Activated CD4-positive, alpha-beta T cell treated with anti-CD3 and anti-CD28 coated beads for 4 hours (primary cell): ENCODE measurements at places on chromosomes 3 and 15.

DNA sequence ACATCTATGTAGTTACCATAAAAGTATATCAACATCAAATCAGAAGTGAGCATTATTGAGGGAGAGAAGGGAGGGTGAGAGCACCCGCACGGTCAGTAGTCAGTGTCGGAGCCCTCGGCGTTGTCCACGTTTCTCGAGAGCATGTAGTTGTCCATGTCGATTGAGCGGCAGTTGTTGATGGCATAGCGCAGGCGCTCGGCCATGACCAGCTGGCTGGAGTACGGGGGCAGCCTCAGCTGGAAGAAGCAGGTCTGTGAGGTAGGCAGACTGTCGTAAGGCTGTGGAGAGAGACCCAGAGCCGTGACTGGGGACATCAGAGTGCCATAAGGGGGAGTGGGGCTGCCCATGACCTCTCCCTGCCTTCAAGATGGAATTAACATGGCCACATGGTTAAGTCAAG lies 11.8 kb downstream of the FBXL22 start:
- DNase-seq: no peak

DNA sequence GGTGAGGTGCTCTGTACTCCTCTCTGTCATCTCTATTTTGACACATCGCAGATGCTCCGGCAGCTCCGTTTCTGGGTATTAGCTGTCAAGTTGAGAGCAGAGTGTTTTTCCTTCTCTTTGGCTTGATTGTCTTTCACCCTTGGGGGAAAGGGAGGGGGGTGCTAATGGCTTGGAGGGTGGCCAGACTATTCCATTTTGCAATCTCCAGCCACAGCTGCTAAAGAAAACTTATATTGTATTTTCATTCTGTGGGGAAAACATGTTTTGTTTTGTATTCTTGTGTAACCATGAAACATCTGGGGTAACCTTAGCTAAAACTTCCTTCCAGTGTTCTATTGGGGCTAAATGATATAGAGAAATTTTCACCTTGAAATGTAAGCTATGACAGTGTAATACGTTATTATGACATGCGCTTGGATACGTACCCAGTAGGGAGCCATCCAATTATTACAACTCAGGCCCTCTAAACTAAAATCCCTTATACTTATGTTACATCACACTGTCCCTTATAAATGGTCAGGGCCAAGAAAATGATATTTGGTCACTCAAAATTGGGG lies 14.0 kb upstream of the LARP6 start:
- no peak for DNase-seq

DNA sequence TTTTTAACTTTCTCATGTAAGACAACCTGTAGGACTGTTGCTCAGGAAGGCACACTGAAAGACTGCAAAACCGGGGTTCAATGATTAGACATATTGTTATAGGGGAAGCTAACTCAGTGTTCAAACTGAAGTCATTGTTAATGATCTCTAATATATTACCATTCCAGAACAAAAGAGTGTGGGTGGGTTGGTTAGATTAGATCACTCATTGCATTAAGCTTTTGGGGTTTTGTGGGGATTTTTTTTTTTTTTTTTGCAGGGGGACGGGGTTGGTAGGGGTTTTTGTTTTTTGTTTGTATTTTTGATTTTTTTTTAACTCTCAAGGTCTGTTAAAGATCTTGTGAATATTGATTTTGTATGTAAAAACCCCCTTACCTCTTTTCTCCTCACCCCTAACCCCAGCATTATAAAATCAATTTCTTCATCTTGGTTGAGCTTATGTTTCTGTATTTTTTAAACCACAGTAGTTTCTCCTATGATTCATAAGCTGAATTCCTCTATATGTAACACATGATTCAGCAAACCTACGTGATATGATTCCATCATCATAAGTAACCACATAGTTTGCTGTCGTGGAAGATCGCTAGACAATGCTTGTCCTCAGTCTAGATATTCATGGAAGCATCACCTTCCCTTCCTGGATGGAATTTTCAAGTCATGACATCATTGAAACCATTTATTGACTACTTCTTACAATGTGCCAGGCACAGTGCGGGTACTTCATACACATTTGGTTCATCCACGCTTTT lies 544.1 kb upstream of the MDFIC2 start:
- no peak for DNase-seq

- no peak for DNase-seq
Measured at GRCh38 chr15:29032751-29033150, 147.0 kb downstream of the APBA2 start.

DNA sequence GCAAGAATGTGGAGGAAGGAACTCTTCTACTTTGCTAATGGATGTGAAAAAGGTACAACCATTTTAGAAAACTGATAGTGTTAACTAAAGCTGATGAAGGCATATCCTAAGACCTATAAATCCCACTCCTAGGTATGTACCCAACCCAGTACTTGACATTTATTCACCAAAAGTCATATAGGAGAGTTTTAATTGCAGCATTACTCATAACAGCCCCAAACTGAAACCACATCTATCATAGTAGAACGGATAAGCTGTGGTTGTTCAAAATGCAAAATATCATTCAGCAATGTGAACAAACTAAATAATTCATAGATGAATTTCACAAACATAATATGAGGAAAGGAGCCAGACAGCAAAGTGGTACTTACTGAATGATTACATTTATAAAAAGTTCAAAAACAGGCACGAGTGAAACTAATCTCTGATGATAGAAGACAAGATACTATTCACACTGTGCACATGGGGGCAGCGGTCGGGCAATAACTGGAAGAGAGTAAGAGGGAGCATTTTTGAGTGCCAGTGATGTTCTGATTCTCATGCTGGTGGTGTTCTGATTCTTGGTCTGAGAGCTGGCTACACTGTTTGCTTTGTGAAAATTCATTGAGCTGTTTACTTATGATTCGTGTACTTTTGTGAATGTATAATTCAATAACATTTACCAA lies 34.3 kb downstream of the GOLIM4 start:
- DNase-seq: no peak

GRCh38 chr3:88678747-88679146 lies 428.7 kb upstream of the EPHA3 start:
- DNase-seq: no peak

DNA sequence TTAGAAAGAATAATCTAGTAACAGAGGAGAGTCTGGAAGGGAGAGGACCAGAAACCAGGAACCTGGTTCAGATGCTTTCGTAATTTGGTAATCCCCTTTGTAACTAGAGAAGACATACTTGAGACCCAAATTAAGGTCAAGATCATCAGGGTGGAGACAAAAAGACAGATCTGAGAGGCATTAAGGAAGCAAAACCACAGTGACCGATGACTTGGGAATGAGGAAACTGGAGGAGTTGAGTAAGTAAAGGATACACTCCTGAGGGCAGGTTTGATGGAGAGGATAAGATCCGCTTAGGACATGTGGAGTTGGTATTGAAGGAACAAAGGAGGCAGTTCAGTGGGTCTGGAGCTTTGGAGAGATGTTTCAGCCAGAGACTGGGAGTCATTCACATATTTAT lies 23.6 kb upstream of the BCL2A1 start:
- DNase-seq: no peak

GRCh38 chr3:123489400-123490004 lies 40.6 kb upstream of the ADCY5 start:
- DNase-seq: no peak

DNA sequence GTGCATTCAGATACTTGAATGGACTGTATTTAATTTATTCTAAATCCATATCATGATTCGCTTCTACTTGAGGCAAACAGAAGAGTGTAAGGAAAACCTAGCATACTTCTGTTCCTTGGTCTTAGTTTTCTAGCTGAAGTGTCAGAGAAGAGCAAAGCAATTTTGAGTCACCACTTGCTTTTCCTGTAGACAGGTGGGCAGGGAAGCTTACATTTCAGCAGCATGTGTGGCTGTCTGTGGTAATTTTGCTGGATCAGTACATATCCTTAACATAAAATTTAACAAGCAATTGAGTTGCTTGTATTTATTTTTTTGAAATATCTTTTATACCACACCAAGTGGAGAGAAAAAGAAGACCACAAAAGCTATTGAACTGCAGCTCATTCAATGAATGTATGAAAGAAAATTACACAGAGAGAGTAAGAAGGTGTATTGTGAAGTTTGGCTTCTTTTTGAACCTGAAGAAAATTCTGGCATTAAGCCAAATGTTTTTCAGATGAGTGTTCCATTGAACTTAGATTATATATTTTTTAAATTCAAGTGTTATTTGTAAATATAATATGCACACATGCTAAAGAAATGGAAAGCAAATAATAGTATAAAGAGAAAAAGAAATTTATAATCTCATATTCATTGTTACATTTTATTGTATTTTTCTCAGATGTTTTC lies 747.6 kb downstream of the NAALADL2 start:
- DNase-seq: no peak

- DNase-seq: no peak
Measured at GRCh38 chr15:53036641-53037040, 246.5 kb upstream of the ONECUT1 start.

GRCh38 chr3:188974856-188975599 lies 196.7 kb upstream of the TPRG1 start:
- DNase-seq: no peak

GRCh38 chr3:79012946-79013362 lies 754.8 kb downstream of the ROBO1 start:
- no peak for DNase-seq

DNA sequence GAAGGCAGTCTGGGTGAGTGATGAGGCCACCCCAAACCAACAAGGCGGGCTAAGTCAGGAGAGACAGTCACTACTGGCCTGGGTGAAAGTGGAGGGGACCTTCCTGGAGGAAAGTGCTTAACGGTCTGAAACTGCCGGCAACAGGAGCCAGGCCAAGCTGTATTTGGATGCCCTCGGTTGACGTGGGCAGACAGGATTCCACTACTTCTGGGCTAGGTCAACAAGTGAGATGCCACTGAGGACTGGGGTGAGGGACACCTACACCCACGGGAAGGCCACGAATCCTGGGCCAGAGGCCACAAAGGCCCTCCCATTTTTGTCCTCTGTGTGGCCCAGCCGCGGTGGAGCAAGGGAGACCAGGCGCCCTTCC lies 12.3 kb downstream of the SPTBN5 start:
- no peak for DNase-seq

DNA sequence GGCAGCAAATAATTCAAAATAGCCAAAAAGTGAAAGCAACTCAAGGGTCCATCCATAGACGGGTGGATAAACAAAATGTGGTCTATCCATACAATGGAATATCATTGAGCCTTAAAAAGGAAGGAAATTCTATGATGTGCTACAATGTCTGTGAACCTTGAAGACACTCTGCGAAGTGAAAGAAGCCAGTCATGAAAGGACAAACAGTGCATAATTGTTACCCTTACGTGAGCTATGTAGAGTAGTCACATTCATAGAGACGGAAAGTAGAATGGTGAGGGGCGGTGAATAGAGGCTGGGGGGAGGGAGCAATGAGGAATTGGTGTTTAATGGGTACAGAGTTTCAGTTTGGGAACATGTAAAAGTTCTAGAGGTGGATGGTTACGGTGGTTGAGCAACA lies 18.1 kb downstream of the IGF1R start:
- DNase-seq: no peak

GRCh38 chr3:127438371-127438770 lies 150.5 kb upstream of the PRR20G start:
- DNase-seq: no peak

DNA sequence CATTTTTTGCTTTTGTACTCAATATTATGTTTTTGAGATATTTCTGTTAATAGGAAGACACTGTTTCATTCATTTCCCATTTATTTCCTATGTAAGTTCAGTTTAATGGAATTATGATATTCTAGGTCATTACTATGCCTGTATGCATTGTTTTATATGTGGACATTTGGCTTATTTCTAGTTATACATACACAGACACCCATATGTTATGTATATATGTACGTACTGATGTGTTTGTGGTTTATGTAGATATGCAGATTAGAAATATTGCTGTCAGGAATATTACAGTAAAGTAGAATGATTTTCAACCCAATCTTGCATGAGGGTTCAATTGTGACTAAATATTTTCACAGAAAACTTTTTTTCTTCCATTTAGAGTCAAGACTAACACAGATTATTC lies 190.5 kb downstream of the KCNH8 start:
- no peak for DNase-seq

DNA sequence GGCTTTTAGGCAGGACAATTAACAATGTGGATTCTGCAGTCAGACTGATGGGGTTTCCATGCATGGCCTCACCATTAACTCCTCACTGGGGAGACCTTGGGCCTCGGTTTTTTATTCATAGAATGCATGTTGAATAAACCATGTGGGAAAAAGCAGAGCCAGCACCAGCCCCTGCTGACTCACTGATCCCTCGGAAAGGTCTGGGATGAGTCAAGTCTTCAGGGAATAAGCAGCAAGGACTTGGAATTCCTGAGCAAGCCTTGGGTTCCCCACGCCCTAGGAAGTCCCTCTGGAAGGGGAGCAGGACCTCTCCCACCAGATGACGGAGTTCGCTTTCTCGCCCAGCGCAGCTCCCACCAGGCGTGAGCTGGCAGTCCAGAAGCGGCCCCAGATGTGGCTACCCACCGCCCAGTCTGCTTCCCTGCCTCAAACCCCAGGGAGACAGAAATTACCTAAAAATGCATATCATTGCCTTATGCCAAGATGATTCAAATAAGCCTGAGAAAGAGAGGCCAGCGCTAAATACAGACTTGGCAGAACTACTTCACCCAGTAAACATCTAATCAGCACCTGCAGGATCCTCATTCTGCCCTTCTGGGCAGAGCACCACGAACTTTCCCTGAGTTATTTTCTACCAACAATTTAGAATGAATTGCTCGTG lies 45.4 kb downstream of the BTD start:
- no peak for DNase-seq

DNA sequence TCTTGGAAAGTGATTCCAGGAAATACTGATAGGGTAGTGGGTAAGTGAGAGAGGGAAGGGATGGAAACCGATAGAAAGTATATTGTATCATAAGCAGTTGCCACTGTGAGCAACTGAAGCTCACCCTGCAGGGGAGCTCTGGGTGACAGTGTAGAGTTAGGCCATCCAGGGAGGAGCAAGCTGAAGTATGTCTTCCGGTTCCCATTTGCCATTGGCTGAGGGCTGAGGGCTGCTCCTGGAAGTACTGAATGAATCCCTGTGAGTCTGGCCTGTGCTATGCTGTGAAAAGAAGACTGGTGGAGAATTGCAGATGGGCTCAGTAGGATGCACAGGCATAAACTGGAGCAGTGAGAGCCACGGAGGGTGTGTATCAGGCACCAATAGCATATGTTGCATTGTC lies 348.3 kb downstream of the MFSD1 start:
- DNase-seq: no peak

GRCh38 chr3:40720863-40721262 lies 196.1 kb downstream of the ZNF621 start:
- no peak for DNase-seq

DNA sequence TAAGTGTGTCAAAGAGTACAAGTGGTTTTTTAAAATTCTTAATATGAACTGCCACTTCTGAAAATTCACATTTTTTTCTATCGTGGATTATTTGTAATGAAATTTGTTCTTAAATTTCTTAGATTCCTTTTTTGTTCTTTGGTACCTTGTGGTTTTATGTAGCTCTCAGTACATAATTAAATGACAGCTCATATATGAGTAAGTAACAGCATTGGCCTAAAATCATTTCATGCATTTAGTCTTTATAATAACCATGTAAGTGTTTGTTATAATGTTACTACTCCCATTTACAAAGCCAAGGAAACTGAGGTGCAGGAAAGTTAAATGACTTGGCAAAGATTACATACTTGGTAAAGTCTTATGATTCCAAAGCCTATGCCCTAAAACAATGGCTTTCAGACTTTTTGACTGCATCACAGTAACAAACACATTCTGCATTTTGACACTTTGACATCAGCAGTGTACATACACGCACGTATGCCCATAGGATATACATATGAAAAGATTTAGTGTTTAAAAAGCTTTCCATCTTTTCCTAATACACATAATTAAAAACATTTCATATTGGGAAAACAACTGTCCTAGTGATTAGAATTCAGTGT lies 14.9 kb downstream of the SPRED1 start:
- no peak for DNase-seq
